Right lobe of liver (tissue), 6 donors: ENCODE measurements at places on chromosomes 16 and 17. TPM values are rescaled to one million over a fixed set of nuclear protein-coding genes. Genes with fewer than 3 reads are reported as not detected.

- no peak for DNase-seq
Measured at GRCh38 chr17:61926826-61927207, 965 bp downstream of the INTS2 start.

- DNase-seq = no peak
Measured at GRCh38 chr17:29722411-29723198, 99.9 kb upstream of the CORO6 start.

CDH1 gene
- 66.3 TPM for total RNA-seq

DNA sequence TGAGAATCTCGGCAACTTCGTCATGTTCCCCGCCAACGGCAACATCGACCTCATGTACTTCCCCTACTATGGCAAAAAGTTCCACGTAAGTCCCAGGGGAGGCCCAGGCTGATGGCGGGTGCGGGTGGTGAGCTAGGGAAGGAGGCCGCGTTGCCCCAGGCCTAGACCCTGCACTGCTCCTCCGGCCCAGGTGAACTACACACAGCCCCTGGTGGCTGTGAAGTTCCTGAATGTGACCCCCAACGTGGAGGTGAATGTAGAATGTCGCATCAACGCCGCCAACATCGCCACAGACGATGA is 4.8 kb downstream of the ATP1B2 start:
- no peak for DNase-seq

MYO15B gene
- 42.5 TPM for total RNA-seq

GRCh38 chr17:48843187-48843900 is 12.5 kb downstream of the CALCOCO2 start:
- DNase-seq = no peak

GRCh38 chr17:19372866-19373504 is 5.3 kb upstream of the MAPK7 start:
- DNase-seq = no peak

CD300E gene
- total RNA-seq = 0.43 TPM

- no peak for DNase-seq
Measured at GRCh38 chr17:59762049-59762823, 54.8 kb downstream of the VMP1 start.

DNA sequence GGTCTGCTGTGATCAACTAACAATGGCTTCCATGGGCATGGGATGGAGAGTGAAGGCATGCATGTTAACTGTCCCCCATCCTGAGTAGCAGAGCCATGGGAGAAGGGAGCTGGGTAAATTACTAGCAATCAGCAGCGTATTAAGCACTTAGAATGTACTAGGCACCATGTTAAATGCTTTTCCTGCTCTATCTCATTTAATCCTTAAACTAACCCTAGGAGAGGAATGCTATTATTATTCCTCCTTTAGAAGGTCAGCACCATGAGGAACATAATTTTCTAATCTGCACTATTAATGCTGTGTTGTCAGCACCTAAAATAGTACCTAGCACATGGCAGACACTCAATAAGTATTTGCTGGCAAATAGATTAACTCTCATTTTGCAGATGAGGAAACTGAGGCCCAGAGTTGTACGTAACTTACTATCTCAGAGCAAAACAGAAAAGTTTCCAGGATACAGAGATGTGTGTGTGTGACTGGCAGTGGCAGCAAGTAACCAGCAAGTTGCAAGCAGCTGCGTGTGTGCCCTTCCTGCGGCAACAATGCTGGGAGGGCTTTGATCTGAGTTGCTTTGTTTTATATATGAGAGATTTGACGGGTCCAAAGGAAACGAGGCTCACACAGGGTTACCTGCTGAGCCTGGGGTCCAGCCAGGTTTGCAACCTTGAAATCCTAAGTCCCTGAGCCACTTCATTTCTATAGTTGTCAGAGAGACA is 6.5 kb upstream of the KLHL36 start:
- DNase-seq = no peak

CRHR1 gene
- total RNA-seq = not detected

DNA sequence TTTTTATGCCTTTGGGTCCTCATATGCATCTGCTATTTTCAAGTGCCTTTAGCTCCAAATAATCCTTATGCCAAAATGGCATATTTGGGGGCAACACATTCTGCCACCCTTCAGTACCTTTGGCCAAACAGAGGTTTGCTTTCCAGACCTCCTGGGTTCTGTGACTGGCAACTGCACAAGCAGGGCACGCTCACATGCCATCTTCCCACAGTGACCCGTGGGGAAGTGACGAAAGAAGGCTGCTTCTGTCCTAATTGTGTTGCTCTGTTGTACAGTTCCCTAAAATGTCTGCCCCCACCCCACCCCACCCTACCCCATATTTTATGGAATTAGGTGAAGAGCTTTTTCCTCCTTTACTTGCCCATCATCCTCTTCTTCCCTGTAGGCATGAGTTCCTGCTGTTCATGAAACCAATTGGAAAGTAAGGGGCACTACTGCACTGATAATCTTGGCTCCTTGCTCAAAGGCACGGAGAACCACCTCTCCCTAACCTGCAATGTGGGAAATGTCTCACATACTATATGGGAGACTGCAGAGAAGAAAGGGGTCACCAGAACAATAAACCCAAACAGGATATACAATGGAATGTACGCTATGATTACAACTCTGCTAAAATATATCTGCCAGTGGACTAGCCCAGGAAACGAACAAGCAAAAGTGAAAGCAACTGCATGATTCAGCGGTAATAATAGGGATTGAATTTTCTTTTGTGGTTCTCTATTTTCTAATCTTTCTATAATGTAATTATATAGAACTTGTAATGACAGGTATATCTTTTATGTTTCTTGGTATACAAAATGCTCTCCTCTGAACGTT is 3.3 kb upstream of the SLFN12L start:
- peak; percentile 65 for DNase-seq

AOC2 gene
- 1.1 TPM for total RNA-seq

GRCh38 chr17:76193591-76193990 is 46.7 kb downstream of the RNF157 start:
- no peak for DNase-seq

DNA sequence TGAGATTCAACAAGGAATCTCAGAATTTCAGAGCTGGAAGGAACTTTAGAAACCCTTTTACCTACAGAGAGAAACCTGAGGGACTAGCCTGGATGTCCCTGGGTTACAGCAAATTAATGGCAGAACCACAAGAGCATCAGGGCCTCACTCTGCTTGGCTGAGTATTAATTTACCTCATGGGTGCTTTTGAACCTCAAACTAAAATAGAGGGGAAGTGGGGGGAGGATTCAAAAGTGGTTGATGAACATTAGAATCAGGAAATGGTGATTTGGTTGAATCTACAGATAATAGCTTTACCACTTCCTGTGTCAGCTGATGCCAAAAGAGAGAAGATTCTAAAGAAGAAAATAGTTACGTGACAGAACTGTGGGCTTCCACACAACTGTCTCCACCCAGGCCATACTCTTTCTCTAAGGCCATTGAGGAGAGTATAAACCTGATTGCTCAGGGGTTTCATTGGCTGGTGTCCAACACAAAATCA is 11.3 kb upstream of the SKAP1 start:
- no peak for DNase-seq

DNA sequence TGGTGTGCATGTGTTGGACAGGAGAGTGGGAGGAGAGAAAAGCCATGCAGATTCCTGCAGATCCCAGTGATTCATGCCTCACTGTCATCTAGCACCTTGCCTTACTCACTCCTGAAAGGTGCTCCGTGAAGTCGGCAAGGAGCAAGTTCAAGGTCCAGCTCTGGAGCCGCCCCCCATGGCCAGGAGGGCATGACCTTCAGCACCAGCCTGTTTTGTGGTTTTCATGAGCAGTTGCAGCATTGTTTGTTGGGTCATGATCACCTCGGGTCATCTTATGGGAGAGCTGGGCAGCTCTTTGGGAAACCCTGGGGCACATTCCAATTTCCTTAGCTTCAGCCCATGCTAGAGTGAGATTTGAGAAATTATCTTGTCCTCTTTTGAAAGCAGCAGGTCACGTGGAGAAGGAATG is 137.5 kb upstream of the IRX3 start:
- no peak for DNase-seq

GRCh38 chr17:56785405-56785804 is 48.3 kb downstream of the C17orf67 start:
- DNase-seq = no peak

PHB1 gene
- total RNA-seq = 102 TPM

- DNase-seq = no peak
Measured at GRCh38 chr17:50787106-50787505, 19.8 kb upstream of the ANKRD40CL start.

- no peak for DNase-seq
Measured at GRCh38 chr16:28192806-28193529, 18.8 kb downstream of the XPO6 start.

DNA sequence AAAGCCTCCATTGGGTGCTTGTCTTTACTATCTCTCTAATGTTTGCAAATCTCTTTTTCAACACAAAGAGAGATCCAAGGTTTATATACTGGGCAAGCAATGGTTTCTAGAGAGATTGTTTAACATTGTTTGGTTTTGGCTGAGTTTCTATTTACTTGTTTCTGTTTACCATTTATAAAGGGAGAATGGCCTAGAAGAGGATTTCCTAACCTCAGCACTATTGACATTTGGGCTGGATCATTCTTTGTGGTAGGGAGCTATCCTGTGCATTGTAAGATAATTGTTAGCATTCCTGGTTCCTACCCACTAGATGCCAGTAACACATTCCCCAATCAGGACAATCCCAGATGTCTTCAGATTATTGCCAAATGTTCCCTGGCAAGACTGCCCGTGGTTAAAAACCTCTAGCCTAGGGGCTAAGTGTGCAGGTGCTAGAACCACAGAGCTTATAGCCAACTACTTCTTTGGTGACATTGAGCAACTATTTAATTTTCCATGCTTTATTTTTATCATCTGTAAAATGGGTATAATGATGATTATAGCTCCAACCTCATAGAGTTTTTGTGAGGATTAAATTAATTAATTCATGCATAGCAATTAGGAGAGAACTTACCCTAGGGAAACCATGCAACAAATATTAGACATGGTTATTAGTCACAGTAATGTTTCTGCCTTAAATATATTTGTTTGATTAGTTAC is 413.9 kb upstream of the MAF start:
- no peak for DNase-seq

DPH1 gene
- total RNA-seq = 38.7 TPM

ARL5C gene
- total RNA-seq = not detected

DNA sequence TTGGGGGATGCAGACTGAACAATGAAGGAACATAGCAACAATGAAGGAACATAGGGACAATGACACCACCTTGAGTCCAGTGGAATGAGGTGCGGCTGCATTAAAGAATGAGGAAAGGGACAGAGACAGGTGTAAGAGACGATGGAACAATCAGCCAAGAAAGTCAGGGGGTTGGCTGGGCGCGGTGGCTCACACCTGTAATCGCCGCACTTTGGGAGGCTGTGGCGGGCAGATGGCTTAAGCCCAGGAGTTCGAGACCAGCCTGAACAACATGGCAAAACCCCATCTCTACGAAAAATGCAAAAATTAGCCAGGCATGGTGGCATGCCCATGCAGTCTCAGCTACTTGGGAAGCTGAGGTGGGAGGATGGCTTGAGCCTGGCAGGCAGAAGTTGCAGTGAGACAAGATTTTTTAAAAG is 13.6 kb upstream of the CBFB start:
- no peak for DNase-seq

GRCh38 chr17:82871056-82871775 is 31.4 kb upstream of the ZNF750 start:
- DNase-seq = no peak

DNA sequence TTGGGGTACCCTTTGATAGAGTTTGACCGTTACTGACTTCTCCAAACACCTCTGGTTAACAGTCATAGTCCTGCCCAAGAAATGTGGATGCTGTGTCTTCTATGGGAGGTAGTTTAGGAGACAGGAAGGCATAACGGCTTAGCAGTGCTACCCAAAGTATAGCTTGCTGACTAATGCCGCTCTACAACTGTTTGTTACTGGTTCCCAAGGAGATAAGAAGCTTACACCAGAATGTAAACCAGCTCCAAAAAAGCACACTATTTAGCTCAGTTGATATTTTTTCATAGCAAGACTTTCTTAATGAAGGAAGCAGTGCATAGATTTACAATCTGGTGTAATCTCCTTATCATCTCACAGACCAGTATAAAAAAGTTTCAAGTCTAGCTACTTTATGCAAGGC is 95.7 kb downstream of the HS3ST3B1 start:
- DNase-seq = no peak

- DNase-seq = no peak
Measured at GRCh38 chr16:80208743-80209142, 332.1 kb upstream of the DYNLRB2 start.

GPRC5B gene
- 5.8 TPM for total RNA-seq

- DNase-seq = no peak
Measured at GRCh38 chr16:46801428-46802049, 29.4 kb downstream of the C16orf87 start.

DNA sequence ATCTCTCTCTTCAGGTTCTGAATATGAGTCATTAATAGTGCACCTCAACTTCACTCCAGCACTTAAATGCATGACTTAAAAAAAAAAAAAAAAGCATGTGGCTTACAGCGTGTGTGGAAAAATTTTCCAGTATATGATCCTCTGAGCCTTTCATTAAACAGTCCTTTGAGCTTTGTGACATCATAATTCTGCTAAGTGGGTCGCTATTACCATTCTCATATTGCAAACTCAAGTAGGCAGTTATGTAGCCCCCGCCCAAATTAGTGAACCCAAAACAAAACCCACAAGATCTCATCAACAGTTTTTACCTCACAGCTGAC is 672 bp downstream of the CMTR2 start:
- no peak for DNase-seq

CLEC18C gene
- not detected for total RNA-seq

SLC46A1 gene
- total RNA-seq = 28.0 TPM

PPY gene
- not detected for total RNA-seq
